ENCODE measurements at places on chromosomes 1 and 21.
A peak's percentile ranks its signal among the peaks of the same experiment; 100 is the strongest.

DNA sequence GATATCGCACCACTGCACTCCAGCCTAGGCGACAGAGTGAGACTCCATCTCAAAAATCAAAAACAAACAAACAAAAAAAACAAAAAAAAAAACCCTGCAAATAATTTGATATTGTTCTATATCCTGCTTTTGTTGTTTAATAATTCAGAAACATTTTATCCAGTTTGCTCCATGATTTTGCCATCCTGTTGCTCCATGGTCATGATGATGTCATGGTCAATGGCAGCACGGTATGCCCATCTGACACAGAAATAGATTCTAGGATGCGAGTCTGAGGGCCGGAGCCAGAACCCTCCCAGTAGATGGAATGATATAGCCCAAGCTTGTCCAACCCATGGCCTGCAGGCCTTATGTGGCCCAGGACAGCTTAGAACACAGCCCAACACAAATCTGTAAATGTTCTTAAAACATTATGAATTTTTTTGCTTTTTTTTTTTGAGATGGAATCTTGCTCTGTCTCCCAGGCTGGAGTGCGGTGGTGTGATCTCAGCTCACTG lies 39.8 kb downstream of the EDARADD start:
- no peak for DNase-seq

DNA sequence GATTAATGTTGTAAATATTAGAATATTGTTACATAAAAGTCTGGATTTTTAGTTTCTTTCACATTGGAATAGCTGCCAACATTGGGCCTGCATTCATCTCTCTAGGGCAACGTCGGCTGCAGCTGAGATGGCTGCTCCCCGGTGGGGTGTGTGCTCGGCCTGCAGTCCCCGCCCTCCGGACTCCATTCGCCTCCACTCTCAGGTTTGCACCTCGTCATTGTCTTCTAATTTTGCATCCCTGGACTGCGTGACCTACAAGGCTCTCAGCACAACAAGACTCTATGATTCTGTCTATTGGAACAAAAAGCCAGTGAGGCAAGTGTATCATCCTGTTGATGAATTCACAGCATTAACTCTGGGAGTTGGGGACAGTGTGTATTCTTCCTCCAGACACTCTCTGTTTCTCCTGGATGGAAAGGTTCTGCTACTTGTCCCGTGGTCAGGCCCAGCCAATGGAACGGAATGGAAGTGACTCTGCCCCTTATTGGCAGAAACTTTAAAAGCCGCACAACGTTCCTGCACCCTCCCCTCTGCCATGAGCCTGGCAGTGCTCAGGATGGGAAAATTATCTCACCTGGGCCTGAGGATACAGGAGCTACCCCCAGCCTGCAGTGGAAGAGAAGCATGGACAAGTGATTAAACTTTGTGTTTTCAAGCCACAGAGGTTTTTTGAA lies 105.0 kb upstream of the SAMD11 start:
- no peak for DNase-seq

GRCh38 chr1:43453442-43454269 lies at the start of gene HYI:
TSS of gene HYI (minus strand) at chr1:43453931. CDS start at chr1:43453793, 138 bp downstream.
- DNase-seq, result peak; percentile 94

GRCh38 chr1:76027341-76027740 lies 47.2 kb upstream of the ST6GALNAC3 start:
- no peak for DNase-seq

- DNase-seq, result no peak
Measured at GRCh38 chr1:195915826-195916225, 692.4 kb downstream of the KCNT2 start.

Measured in islet precursor cell (in vitro differentiated cells).